ENCODE measurements at places on chromosomes 1 and 21.

DNA sequence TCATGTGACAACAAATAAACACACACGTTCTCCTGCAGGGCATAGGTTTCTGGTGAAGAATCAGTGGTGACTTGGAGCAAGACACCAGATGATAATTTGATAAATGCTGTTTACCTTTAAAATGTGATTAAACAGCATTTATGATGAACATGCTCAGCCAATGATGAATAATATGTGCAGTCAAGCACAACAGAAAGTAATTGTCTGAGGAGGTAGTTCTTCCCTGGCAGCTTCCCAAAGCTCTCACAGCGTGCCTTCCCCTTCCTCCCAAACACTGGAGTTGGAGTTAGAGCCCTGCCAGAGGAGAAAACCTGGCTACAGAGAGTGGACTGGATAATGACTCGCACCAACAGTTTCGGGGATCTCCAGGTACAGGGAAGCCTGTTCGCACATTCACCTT, 463.5 kb downstream of the SMYD3 start:
- no peak for DNase-seq

GRCh38 chr1:85570446-85571180, 9.9 kb upstream of the CCN1 start:
- no peak for DNase-seq

- DNase-seq, result no peak
These were observed 316.1 kb downstream of the AJAP1 start for GRCh38 chr1:4970532-4970931.

DNA sequence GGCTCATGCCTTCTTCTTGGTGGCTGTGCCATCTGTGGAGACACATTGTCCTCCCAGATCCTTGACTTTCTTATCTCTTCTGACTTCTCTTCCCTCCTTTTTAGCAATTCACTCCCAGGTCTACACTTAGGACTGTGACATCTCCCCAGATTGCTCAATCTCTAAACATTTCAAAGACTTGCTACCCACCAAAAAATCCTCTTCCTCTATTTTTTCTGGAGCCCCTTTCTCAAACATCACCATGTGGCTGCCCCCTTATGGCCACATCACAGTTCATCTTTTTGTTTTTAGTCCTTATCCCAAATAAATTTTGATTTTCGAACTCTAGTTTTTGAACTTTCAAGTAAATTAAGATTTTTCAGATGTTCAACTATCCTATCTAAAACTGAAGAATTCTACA, 148.6 kb upstream of the HOOK1 start:
- no peak for DNase-seq

DNA sequence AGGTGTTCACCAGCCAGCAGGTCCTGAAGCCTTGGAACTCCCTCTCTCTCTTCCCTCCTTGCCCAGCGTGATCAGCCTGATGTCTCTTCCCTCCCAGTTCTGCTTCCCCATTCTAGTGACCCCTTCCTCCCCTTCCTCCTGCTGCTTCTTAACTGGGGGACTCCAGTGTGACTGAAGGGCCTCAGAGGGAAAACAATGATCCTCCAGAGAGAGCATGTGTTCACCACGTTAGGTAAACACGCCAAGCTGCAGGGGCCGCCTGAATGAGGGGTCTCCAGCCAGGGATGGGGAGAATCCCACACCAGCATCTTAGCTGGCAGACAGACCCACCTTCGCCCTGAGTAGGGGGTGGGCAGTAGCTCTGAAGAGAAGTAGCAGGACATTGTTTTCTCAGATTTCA, 124.8 kb downstream of the TMEM53 start:
- DNase-seq, result no peak

GRCh38 chr21:19353256-19353655, 949.7 kb upstream of the TMPRSS15 start:
- DNase-seq, result no peak

Measured in GM13977 (cell line).